ENCODE measurements at places on chromosomes 2 and 18.

DNA sequence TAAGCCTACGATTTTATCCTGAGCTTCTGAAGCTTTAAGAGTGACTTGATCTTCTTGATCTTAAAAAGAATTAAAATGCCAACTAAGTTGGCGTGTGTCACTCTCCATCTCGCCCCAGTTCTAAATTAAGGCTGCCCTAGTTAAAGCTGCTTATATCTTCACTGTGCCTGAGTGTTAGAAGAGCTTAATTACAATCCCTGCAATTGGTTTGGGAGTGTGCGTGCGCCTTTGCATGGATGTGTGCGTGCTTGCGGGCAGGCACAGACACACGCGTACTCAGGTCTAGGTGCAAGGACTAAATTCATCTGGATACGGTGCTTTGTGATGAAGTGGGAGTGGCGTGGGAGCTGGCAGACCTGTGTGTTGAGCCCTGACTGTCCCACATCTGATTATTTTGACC lies 201.5 kb downstream of the FAM210A start:
- DNase-seq, result no peak

GRCh38 chr2:53672881-53673522 lies 94.6 kb upstream of the CHAC2 start:
- DNase-seq, result peak; percentile 38

DNA sequence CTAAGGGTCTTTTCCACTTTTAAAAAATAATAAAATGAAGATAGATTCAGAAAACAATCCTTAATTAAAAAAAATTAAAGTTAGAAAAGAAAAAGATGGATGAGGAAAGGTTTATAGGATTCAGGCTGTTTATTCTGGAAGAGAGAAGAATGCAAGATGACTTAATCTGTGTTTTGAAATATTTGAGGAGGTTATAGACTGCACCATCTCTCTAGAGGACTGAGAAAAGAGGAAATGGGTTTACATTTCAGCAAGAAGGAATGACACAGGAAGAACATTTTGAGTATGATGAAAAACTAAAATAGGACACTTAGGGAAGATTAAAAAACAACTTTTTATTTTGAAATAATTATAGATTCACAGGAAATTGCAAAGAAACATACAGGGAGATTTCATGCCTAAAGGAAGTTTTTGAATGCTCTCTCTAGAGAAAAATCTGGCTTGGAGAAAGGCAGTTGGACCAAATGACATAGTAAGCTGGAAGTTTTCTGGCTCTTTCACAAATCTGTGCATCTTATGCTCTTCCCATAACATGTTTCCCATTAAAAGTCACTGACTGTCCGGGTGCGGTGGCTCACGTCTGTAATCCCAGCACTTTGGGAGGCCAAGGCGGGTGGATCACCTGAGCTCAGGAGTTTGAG lies 75.0 kb downstream of the CERS6 start:
- peak; percentile 44 for DNase-seq

DNA sequence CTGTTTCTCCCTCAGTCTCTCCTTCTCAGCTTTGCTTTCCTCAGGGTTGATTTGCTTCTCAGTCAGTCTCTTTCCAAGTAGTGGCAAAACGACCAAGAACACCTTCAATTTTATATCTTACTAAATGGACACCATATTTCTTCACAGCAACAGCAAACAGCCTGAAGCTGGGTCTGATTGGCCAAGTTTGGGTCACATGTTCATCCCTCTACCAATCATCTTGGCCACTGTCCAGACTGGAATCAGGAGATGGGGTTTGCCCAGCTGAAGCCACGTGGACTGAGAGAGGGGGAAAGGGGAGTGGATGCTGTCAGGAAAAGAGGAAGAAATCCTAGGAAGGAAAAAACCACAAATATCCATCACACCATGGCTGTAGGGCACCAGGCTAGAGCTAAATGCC lies 42.0 kb upstream of the ACMSD start:
- DNase-seq, result no peak

DNA sequence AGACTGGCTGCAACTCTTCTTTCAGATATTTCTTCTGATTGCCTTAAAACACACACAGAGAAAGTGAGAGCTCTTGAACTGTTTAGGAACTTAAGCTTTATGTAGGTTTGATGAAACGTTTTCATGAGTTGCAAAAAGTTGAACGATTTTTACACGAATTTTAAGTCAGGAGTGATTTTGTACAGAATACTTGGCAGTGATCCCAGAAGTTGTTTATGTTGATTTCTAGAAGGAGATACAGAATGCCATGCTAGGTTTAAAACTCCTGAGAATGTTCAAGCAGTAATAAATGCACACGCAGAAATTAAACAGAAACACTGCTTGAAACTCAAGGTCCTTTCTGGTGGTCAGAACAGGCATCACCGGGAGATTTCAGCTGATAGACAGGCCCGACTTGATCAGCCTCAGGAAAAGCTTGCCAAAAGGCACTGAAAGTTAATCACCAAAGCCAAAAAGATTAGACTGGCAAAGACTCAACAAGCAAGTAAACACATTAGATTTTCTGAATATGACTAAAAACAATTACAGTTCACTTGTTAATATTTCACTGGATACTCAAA lies 123.1 kb downstream of the SOCS6 start:
- no peak for DNase-seq

DNA sequence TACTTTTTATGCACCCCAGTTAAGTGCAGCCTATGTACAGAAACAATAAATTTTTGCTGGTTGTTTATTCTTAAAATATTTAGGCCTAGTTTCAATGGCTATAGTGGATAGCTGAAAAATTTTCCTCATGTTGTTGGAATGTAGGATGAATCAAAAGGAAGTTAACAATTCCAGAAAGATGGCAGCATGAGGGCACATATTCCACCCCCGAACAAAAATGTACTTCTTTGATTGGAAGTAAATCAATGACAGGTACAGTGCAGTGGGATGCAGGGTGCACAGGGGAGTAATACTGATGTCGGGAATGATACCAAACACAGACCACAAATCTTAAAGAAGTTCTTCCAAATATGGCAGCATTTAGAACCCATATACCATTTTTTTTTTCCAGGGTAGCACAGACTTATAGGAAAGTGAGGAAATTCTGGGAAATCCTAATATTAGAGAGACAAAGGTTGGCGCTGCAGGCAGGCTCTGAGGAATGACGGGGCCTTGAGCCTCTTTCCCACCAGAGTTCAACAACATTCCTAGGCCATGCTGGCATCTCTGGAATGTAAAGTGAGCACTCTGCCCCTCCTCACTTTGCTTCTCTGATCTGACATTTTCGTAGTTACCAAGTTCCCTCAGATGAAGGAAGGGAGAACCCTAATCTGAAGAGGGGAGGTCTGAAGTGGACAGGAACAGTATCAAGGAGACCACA lies 36.6 kb upstream of the IKZF2 start:
- DNase-seq, result peak; percentile 66

DNA sequence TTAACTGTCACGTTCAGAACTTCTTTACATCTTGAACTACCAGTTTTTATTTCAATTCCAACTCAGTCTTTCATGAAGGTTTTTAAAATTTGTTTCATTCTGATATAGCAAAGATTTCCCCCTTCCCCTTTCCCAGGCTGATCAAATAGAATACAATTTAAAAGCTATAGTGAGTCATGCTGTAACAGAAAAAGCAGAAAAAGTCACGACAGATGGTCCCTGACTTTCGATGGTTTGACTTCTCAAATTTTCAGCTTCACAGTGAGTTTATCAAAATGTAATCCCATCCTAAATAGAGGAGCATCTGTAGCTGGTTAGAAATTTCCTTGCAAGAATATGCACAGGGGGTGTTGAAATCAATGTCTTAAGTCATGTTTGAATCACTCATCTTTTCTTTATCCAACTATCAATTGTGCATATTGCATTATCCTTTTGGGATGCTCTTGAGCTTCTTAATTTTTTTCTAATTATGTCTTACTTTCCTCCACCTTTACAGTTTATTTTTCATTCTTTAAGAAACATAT lies 500.3 kb downstream of the LRP1B start:
- no peak for DNase-seq

DNA sequence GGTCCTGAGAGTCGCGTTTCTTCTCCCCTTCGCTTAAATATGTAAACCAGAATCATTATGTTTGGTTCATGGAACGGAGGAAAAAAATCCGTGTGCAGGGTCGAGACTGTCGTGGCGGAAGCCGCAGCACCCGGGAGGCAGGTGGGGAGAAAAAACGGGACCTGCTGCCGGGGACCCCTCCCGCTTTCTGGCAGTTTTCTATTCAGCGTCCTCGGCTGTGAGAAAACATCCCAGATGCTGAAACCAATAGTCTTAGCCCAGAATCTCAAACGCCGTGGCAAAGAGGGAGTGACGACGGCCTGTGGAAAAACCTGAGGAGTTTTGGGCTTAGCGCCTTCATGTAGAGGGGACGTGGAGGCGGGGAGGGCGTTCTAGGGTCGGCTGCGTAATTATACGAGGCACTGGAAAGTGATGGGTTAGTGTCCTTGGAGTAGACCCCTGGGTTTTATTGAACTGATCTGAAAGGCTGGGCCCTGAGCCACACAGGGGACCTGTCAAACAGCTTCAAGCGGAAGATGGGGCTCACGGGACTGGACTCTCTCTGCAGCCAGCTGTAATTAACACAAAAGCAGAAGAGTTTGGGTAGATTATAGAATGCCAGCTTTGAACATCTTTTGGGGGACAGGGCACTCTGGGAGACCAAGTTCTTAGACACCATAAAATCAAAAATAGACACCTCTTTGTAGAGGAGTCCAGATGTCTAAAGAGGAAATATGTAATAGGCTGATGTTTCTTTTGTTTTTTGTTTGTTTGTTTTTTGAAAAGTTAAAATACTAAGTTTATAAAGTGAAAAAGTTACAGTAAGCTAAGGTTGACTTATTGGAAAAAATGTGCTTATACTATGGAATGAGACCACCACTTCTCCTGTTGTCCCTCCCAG lies 834 bp upstream of the BUB1 start:
- no peak for DNase-seq

- DNase-seq, result no peak
These were observed 65.5 kb downstream of the PARD6G start for GRCh38 chr18:80181642-80182461.

GRCh38 chr2:85326406-85327159 lies 1.2 kb downstream of the TGOLN2 start:
- peak; percentile 30 for DNase-seq

DNA sequence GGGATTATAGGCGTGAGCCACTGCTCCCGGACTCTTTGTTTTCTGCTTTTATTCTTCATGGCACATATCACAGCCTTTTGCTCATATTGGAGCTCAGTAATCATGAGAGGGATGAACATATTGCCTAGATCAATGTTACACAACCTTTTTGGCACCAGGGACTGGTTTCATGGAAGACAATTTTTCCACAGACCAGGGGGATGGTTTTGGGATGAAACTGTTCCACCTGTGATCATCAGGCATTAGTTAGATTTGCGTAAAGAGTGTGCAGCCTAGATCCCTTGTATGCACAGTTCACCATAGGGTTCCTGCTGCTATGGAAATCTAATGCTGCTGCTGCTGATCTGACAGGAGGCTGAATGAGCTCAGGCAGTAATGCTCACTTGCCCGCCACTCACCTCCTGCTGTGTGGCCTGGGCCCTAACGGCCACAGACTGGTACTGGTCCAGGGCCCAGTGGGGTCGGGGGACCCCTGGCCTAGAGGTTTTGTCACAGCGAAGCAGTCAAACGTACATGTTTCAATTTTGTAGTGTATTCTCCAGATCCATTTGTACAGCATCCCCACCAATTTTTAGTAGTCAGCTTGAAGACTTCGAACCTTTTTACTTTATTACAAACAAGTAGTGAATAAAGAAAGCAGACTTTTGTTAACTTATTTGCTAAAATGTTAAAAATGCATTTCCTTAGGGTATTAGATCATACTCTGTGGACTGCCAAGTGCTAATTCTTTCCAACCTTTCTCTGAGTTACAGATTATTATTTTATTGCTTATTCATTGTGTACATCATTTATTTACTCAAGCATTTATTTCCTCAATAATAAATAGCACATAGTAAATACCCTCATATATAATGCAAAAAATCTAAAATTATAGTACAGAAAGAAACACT lies 6.2 kb downstream of the DAW1 start:
- no peak for DNase-seq

Data from astrocyte of the spinal cord (primary cell).